ENCODE measurements at places on chromosomes 4 and X. TPM values are rescaled to one million over a fixed set of nuclear protein-coding genes. Genes with fewer than 3 reads are reported as not detected.

STBD1 gene
- total RNA-seq = 0.11 TPM

GAGE13 gene
- total RNA-seq = not detected

AFF1 gene
- total RNA-seq = 51.2 TPM

DNA sequence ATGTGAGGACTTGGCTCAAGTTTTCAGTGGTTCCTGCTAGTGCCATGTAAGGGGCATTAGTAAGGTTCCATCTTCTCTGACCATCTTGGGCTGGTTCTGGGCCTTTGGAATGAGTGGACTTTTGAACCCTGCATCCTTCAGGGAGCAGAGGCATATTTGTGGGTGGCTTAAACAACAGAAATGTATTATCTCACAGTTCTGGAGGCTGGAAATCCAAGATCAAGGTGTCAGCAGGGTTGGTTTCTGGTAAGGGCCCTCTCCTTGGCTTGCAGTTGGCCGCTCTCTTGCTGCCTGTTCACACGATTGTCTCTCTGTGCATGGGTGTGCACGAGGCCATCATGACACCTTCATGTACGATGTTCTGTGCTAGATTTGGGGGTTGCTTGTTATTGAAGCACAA, 21.3 kb downstream of the CCKAR start:
- no peak for DNase-seq

DNA sequence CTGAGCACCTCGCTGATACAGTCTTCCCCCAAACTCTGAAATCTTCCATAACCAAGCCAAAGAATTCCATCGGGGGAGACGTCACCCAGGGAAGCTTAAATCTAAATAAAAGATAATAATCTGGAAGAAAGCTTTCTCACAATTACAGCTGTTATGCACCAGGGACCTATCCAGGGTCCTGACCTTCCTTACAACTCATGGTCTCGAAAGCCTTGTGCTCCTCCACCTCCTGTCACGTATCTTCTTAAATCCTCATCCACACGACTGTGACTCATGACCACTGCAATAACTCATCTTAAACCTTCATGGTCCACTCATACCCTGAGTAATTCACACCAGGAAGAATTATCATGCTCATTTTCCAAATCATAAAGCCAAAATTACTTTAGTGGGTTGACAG, 166.8 kb upstream of the FRG1 start:
- no peak for DNase-seq

GRCh38 chr4:33316578-33316977, 2596.4 kb downstream of the PCDH7 start:
- DNase-seq = no peak

GRCh38 chrX:75596178-75596577, 73.3 kb upstream of the ZDHHC15 start:
- no peak for DNase-seq

DNA sequence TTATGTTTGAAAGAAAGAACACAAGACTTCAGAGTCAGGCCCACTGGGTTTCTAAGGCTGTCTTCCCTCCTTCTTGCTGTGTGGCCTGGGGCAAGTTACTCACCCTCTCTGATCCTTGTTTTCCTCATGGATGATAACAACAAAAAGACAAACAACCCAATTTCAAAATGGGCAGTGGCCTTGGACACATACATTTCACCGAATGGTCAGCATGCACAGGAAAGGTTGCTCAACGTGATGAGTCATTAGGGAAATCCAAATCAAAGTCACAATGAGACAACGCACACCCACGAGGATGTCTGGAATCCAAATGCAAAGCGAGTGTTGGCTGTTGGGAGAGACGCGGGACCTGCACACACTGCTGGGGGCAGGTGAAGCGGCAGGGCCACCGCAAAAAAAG, 50.8 kb upstream of the PPP2R2C start:
- DNase-seq = no peak

ACSL4 gene
- 14.5 TPM for total RNA-seq

DNA sequence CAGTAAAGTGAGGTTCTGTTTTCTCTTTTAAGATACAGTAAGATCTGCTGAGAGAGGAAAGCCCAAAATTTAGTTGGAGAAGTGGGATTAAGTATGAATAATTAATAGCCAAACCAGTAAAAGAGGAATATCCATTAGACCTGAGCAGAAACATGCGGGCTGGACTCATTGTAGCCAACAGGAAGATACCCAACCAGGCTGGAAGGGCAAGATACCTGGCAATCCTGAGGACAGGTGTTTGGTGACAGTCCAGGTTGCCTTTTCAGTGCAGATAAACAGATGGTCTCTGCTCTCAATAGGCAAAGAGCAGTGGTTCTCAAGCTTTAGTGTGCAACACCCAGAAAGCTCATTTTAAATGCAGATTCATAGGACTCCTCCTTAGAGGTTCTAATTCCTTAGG, 980.8 kb upstream of the GRID2 start:
- no peak for DNase-seq

DNA sequence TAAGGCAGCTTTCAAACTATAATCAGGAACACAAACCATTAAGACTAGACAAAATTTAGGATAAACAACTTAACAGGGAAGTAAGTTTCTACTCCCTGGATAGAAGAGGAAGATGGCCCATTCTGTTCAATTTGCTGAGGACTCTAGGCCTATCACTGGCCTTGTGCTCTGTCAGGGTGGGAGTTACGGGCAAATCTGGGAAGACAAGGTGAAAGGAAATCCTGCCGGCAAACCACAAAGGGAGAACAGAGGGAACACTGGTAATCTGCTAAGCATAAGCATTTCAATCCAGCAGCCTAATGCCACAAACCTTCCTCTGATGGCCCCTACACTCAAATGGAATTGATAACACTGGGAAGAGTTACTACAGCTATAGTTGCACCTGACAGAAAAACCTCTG, 8.3 kb downstream of the GPR82 start:
- no peak for DNase-seq

IL21 gene
- total RNA-seq = 0.14 TPM

DNA sequence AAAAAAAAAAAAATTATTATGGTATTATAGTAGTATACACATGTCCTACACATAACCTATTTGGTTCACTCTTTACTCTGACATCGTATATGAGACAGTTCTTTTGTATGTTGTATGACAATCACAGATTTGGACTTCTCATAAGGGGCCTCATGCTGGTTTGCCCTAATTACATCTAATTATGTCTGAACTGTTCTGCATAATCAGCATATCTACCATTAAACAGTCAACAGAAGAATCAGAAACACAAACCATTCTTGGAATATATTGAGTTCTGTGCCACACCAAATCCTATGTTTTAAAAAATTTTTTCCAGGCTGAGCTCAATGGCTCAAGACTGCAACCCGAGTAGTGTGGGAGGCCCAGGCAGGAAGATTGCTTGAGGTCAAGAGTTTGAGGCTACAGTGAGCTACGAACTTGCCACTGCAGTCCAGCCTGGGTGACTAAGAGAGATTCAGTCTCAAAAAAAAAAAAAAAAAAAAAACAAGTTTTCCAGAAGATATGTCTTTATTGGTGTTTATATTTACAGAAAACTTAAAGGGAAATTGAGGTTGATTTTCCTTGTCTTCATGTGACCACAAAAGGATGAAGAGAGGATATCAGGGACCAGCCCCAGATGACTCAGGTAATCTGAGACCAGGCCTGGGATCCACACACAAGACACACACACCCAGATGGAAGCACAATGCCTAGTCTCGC, 22.2 kb downstream of the TRIM61 start:
- DNase-seq = no peak

- DNase-seq = no peak
Observed at GRCh38 chr4:37304612-37305011, 60.1 kb downstream of the NWD2 start.

- no peak for DNase-seq
Observed at GRCh38 chr4:112109360-112110058, 35.7 kb upstream of the FAM241A start.

DNA sequence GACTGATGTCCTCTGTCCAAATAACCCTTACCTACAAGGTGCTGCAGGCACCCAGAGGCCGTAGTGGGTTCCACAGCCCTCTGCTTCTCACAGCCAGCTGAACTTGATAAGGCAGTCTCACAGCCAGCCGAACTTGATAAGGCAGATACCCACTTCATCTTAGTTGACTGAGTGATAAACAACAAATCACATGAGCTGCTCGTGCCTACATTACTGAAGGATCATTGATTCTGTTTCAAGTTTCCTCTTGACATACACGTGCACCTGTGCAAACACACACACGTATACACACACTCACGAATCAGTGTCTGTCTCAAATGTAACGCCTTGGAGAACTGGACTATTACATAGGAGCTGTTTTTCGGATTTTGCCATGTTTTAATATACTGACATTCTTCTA, 276.3 kb downstream of the DCTD start:
- DNase-seq = no peak

GRCh38 chr4:772776-773175, 53.2 kb downstream of the CPLX1 start:
- no peak for DNase-seq

DNA sequence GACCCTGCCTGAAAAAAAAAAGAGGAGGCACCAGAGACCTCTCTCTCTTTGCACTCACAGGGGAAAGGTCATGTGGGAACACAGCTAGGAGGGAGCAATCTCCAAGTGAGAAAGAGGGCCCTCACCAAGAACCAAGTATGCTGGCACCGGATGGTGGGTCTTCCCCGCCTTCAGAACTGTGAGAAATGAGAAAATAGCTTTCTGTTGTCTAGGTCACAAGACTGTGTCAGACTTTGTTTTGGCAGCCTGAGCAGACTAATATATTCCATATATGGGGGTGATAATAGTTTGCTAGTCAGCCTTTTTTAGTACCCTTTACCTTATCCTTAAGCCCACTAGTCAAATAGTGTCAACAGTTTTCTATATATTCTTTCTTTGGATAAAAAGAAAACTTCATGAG, 193.0 kb downstream of the TRIML1 start:
- DNase-seq = no peak

NRK gene
- total RNA-seq = not detected

DNA sequence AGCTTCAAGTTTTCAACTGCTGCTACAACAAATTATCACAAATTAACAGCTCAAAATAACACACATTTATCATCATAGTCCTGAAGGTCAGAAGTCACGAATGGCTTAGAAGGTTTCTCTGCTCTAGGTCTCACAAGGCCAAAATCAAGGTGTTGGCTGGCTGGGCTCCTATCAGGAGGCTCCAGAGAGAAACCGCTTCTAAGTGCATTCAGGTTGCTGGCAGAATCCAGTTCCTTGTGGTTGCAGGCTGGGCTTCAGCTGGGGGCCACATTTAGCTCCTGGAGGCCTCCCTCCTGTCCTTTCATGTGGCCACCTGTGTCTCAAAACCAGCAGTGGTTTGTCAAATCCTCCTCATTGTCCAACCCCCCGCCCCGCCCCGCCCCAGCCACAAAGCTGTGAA, 15.4 kb downstream of the MRFAP1 start:
- no peak for DNase-seq

DNA sequence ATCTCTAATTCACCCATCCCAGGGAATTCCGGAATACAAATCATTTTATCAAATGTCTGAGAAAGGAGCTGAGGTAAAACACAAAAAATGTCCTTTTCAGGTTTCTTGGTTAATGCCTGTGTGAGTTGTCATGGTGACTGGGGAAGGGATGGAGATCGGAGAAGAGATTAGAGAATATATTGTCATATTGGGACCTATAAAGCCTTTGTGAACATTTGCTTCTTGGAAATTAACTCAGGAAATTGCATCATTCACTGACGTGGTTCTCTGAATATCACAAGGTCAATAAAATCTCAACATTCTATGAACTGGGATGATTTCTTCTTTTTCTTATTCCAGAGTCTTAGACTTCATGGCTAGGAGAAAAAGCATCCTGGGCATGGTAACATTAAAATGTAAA, 174.8 kb upstream of the GLRA2 start:
- no peak for DNase-seq

GRCh38 chr4:148782284-148782683, 340.1 kb upstream of the NR3C2 start:
- no peak for DNase-seq

DNA sequence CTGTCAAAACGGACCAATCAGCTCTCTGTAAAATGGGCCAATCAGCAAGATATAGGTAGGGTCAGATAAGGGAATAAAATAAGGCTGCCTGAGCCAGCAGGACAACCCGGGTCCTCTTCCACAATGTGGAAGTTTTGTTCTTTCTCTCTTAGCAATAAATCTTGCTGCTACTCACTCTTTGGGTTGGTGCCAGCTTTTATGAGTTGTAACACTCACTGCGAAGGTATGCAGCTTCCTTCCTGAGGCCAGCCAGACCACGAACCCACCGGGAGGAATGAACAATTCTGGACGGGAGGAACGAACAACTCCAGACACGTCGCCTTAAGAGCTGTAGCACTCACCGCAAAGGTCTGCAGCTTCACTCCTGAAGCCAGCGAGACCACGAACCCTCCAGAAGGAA, 287.8 kb downstream of the RAPGEF2 start:
- no peak for DNase-seq

SRPX2 gene
- total RNA-seq = not detected

GRCh38 chr4:139934057-139934707, 219.8 kb downstream of the MAML3 start:
- DNase-seq = no peak

DNA sequence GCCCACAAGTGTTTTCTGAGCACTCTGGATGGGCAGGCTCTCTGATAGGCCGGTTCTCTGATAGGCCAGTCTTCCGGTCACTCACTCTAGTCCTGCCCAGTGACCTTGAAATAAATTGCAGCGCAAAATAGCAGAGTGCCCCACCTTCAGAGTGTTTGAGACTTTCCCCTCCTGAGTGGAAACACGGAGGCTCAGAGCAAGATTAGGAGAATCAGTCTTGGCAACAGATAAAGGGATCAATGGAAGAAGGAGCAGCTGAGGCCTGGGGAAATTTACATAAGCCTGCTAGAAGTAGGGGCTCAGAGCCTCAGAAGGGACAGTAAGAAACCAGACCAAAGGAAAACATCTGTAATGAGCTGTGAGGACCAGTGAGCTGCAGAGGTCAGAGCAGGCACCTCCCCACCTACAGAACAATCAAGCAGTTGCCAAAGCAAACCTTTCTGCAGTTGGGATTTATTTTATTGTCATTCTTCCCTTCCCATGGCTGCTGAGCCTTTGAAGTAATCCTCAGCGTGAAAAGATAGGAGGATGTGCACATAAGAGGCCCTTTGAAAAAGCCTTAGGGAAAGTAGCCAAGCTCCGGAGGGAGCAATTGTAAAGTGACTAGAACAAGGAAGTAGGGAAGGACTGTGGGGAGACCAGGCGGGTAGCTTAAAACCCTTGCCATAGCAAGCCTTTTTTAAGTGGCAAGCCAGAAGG, 89.1 kb upstream of the TSPAN5 start:
- DNase-seq = no peak

GRCh38 chrX:817759-818300, 187.2 kb downstream of the SHOX start:
- DNase-seq = no peak

GRCh38 chr4:128564081-128564630, 245.3 kb upstream of the JADE1 start:
- DNase-seq = no peak

All from CD4-positive, alpha-beta T cell (primary cell).